NCI-H187 (cell line): ENCODE measurements at places on chromosomes 13 and 19.

DNA sequence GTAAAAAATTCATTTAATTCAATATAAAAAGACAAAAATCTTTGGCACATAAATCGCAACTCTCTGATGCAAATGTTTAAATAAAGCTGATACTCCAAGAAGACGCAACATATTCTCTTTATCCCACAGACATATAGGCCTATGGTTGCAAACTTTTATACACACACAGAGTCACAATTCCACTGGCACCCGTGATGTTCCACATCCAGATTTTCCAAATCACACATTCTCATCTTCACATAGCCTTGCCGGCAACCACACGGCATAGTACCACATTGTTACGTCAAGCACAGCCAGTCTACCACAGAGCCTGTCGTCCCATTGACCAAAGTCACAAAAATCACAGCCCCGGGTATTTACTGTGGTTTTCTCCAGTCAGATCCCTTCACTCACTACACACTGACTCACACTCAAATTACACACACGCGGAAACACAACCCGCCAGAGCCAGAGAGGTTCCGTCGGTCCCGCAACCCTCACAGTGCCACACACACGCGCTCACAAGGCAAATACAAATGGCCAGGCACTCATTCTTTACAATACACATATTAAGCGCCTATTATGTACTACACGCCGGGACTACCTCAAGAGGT, 546 bp upstream of the ZNF546 start:
- DNase-seq = no peak

DNA sequence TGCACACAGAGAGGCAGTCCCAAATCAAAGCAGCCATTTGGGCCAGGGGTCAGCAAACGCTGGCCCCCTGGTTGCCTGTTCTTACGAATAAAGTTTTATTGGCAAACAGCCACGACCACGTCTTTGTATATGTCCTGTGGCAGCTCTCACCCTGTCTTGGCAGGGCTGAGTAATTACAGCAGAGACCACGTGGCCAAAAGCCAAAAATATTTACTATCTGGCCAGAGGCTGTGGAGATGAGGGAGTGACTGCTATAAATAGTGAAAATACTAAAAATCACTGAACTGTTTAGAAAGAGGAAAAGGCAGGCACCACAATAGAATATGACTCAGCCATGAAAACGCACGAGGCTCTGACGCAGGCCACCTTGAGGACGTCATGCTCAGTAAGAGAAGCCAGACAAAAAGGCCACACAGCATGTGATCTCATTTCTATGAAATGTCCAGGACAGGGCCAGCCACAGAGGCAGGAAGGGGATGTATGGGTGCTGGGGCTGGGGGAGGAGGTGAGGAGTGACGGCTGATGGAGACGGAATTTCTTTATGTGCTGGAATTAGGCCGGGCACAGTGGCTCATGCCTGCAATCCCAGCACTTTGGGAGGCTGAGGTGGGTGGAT, 29.4 kb downstream of the SMIM24 start:
- DNase-seq = no peak

- no peak for DNase-seq
These were observed 6.9 kb downstream of the KCNN1 start for GRCh38 chr19:17973759-17974158.

- DNase-seq = no peak
These were observed 59.6 kb downstream of the KCNRG start for GRCh38 chr13:50074843-50075242.

GRCh38 chr19:51727349-51727880, 3.6 kb upstream of the HAS1 start:
- no peak for DNase-seq

GRCh38 chr13:50376895-50377575, 361.8 kb downstream of the KCNRG start:
- no peak for DNase-seq

- no peak for DNase-seq
These were observed 28.4 kb upstream of the TIMM44 start for GRCh38 chr19:7971553-7972520.
